ENCODE measurements at places on chromosomes 11 and 22.
A peak's percentile ranks its signal among the peaks of the same experiment; 100 is the strongest.

- no peak for DNase-seq
Observed at GRCh38 chr11:107747622-107748021, 35.8 kb upstream of the SLN start.

- peak; percentile 17 for DNase-seq
Observed at GRCh38 chr11:88103337-88104206, 71.7 kb downstream of the RAB38 start.

- DNase-seq = no peak
Observed at GRCh38 chr11:92845805-92846204, 123.6 kb upstream of the MTNR1B start.

- DNase-seq = no peak
Observed at GRCh38 chr11:103499710-103500340, 390.6 kb downstream of the DYNC2H1 start.

DNA sequence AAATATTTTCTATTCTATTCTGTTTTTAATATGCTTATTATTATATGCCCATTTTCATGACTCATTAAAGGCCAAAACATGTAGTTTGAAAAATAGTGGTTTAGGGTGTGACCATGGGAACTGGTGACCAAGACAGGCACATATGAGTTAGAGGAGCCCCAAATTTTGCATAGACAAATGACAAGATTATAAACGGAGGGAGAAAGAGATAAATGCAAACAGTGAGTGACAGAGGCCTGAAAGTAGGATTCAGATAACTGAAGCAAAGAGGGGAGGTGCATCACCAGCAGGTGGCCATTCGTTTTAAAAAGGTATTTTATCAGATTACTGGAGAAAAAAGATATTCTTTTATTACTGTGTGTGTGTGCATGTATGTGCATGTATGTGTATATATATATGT, 391.5 kb upstream of the CHORDC1 start:
- DNase-seq = no peak

DNA sequence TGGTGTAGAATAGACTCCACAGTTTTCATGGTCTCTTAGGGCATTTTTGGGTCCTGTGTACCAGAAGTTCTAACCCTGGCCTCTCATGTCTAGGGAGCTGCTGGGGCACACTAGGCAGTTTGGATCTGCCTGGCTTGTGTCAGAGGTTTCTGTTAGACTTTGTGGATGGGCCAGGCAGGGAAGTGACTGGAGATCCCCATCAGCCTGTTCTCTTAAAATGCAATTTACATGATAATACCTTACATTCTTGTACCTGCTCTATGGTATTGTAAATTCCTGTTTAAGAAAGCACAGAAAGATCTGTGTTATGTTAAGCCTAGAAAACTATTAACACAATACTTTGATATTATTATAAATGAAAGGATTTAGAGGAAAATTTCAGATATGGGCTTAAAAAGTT, 104.0 kb downstream of the ARHGAP42 start:
- no peak for DNase-seq

- no peak for DNase-seq
Observed at GRCh38 chr11:44609783-44610155, 44.3 kb downstream of the CD82 start.

DNA sequence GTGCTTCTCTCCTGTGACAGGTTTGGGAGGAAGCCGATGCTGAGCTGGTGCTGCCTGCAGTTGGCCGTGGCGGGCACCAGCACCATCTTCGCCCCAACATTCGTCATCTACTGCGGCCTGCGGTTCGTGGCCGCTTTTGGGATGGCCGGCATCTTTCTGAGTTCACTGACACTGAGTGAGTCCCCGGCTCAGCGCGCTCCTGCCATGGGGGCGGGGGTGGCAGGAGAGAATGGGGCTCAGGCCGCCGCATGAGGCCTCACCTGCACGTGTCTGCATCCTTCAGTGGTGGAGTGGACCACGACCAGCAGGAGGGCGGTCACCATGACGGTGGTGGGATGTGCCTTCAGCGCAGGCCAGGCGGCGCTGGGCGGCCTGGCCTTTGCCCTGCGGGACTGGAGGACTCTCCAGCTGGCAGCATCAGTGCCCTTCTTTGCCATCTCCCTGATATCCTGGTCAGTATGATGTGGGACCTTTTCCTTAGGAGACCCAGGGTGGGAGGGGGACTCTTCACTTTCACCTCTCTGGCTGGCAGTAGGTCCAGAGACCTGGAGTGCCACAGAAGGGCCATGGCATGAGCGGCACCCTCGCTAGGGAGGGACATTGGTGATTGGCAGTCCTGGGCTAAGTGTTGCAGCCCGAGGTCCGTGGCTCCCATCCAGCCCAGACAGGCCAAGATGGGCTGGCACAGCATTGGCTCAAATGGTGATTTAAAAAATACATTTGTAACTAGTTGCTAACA, 28.9 kb upstream of the SLC22A12 start:
- DNase-seq = no peak

DNA sequence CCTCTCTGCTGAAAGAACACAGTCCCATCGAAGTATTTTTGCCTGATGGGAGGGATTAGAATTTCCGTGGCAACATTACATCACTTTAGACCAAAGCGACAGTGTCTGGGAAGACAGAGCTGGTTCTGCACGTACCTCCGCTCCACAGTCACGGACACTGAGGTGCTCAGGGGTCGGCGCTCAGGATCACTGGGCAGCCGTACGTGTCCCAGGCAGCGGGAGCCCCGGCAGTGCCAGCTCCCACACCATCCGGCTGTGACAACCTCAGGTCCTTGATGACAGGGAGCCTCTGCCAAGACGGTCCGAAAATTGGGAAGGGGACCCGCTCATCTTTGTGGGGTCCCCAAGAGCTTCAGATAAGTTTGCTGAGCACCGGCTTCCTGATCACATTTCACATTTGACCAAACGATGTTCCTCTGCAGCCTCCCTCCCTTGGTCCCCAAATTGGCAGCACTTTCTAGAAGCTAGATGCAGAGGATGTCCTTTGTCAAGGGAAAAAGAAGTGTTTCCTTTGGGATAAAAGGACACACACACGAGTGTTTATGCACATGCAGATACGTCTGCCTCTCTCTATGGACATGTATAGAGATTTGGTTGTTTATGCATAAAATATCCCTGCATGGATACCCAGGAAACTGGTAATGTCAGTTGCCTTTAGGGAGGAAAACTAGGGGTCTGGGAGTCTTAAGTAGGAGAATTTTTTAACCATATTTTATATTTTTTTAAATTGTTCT, 61.6 kb upstream of the LINC01488 start:
- DNase-seq = no peak

DNA sequence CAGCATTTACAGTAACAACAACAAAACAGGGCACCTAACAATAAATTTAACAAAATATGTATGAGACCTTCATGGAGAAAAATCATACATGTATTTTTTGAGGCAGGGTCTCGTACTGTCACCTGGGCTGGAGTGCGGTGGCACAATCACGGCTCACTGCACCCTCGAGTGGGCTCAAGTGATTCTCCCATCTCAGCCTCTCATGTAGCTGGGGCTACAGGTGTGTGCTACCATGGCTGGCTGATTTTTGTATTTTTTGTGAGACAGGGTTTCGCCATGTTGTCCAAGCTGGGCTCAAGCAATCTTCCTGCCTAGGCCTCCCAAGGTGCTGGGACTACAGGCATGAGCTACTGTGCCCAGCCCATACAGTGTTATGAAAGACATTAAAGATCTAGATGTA, 278.1 kb downstream of the SWAP70 start:
- DNase-seq = no peak

GRCh38 chr11:121625777-121626506, 173.2 kb upstream of the SORL1-AS1 start:
- DNase-seq = no peak

DNA sequence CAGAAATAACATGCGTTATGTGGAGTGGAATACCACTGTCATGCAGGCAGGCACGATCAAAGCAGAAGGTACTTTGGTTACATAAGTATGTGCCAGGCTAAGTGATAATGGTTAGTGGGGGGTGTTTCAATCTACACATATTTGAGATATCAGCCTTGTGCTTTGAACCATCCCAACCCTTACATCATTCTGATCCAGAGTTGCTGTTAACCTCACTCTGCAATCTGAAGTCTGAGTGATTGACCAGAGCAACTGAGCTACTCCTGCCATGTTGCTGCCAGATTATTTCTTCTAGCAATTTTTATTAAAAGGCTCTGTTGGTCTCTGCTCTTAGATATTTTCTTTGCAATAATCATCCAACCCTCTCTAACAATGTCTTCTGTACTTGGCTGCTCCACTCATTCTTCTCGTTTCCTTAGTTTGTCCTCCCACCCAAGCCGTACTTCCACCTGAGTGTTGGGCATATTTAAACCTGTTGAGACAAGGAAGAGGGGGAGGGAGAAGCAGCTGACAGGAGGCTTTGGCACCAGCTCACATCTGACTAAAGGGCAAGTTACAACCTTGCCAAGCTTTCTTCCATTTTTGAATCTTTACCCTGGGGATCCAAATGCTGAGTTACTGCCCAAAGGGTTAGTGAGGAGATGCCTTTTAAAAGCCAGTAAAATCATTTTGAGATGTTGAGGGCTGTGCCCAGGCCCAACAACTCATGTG, 114.1 kb upstream of the SESN3 start:
- DNase-seq = no peak

DNA sequence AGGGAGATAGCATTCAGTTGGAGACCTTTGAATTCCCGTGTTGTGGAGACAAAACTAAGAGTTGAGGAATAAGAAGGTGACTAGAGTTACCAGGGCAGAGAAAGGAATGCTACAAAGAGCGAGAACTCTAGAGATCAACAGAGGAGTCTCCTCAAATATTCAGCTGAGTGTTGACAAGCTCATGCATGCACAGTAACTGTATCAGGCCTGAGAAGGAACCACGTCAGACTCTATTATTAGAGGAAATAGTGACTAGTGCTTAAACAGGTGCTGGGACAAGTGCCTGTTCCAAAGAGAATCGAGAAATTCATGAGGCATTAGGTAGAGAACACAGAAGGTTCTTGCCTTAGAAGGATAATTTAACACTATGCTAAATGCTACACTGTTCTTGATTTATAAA, 333.8 kb upstream of the CHORDC1 start:
- DNase-seq = no peak

- no peak for DNase-seq
Observed at GRCh38 chr11:45209000-45209879, 62.8 kb downstream of the PRDM11 start.

GRCh38 chr22:37591823-37592404, 12.0 kb upstream of the LGALS2 start:
- no peak for DNase-seq

- DNase-seq = no peak
Observed at GRCh38 chr11:22808571-22809197, 20.9 kb downstream of the SVIP start.

DNA sequence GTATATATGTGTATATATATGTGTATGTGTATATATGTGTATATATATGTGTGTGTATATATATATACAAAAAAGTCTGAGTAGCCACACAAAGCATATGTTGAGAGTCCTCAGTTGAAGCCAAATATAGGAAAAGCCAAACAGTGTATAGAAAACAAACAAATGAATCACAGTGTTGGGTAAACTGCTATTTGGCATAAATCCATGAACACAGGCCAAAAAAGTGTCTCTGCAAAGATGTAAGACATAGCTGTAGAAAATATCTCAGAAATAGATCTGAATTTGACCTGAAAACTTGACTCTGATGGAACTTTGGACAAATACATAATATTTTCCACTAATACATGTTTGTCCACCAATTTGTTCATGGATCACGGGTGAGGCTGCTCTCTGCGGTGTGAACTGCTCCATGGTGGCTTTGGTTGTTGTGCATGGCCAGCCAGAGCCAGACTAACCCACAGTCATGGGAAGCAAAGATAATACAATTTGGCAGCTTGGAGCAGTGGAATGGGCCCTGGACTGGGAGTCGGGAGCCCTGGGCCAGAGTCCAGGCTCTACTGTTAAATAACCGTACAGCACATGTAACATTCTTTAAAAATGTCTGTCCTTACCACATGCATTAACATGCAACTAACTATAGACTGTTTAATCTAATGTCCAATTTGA, 76.9 kb upstream of the EED start:
- DNase-seq = no peak

GRCh38 chr11:132466983-132467382, 1065.3 kb downstream of the OPCML start:
- no peak for DNase-seq

DNA sequence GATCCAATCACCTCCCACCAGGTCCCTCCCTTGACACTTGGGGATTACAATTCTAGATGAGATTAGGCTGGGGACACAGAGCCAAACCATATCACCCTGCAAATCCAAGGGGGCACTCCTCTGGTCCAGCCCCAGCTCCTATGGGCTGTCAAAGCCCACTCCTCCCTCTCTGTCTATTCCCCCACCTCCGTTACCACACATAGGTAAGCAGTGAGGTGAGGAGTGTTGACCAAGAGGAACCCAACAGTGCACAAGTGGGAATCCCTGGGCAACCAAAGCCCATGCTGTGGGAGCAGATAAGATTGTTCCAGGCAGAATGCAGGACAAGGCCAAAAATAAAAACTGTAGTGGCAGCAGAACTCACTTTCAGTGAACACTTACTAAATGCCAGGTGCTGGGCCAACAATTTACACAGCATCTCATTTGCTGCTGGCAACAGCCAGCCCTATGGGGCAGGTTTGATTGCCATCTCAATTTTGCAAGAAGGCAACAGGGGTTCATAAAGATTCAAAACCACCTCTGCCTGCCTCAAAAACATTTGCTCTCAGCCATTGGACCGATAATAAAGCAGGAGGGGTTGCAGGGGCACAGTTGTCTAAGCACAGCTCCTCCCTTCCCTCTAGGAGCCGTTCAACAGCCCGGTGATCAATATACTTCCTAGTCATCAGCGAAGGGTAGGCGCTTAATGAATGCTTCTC, 8.9 kb downstream of the SDF2L1 start:
- DNase-seq = no peak

- DNase-seq = peak; percentile 19
Observed at GRCh38 chr11:99020352-99021225, at the start of gene CNTN5. Gene CNTN5 (plus strand): TSS chr11:99020949.

- DNase-seq = peak; percentile 17
Observed at GRCh38 chr11:94740083-94741021, 27.8 kb upstream of the AMOTL1 start.

DNA sequence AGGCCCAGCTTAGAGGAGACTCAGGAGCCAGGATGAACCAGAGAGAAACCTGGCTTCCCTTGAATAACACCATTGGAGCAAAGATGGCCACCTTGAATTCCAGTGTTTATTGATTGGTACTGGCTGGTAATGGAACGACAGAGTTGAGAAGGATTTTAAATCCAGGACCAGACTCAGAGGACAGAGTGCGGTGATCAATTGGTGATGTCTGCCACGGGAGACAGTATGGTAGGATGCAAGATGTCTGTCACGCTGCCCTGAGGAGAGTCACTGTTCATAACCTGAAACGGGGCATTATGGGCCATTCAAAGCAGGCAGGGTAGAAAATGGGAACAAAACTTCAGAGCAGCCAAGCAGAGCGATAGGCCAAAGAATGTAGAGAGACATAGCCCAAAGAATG, 55.4 kb upstream of the ISX start:
- no peak for DNase-seq
